ENCODE measurements at places on chromosomes 4 and X.

DNA sequence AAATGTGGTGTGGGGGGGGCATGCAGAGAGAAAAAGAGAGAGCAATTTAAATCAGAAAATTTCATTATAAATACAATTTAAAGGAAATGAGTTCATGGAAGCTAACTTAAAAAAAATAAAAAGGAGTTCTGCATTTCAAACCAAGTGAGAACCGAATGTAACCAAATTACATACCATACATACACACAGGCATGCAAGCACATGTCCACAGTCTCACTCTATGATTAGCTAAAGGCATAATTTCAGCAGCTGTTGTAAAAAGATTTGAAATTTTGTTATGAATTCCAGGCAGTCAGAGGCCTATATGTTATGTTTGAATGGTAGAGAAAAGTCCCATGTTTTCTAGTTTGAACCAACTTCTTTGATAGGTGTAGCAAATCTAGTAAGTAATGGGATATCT is 611.6 kb upstream of the ADGRL3 start:
- DNase-seq = no peak

GRCh38 chrX:6738518-6739470 is 203.9 kb upstream of the VCX3A start:
- DNase-seq = no peak

DNA sequence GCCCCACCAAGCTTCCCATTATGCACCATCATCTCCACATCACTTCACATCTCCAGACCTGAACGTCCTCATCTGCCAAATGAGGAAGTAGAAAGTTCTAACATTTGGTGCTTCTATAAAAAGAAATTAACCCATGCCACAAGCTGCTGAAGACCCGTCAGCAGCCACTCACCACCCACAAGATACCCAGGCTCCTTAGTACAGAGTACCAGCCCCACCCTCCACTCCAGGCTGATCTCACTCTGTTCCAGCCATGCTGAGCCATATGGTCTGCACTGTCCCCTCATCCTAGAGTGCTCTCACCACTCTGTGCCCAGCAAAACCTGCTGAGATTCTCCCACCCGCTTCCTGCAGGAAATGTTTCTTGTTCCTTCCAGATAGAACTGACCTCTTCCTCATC is 240.8 kb upstream of the PPARGC1A start:
- DNase-seq = no peak

DNA sequence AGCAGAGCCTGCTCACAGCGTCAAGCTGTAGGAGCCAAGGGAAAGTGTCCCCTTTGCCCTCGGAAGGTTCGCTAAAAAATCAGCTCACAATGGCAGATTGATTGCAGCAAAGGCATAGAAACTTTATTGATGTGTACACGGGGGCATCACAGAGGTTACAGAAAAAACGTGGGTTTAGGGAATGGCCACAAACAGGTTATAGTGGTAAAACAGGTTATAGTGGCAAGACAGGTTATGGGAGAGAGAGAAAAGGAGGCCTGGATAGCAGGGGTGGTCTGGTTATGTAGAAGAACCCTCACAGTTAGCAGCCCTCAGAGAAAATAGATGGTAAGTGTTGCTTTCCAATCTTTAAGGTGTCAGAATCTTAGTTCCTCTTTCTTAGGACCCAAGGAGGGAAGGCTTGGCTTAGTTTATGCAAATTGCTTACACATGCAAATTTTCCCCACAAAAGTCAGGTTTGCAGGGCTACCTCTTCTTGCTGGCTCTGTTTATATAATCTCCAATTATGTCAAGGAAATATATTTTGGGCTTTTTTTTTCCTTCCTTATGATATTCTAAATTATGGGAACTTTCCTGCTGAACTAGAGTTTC is 113.7 kb downstream of the BMP15 start:
- DNase-seq = no peak

DNA sequence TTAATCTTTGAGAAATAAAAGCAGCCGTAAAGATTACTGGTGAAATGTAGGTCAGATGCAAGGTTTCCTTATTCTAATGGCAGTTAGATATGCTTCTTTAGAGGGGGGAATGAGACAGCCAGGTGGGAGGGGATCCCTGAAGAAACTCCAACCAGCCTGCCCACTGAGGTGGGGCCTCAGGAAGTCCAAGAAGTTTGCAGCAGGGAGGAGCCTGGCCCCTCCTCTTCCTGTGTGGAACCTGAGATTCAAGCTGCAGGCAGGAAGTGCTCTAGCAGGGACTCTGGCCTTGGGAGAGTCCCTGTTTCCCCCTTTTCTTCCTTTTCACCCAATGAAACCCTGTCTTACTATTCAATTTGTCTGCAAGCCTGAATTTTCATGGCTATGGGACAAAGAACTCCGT is 101.4 kb upstream of the SLITRK2 start:
- DNase-seq = no peak

GRCh38 chr4:26863512-26863911 is 2.9 kb downstream of the STIM2 start:
- DNase-seq = no peak

All from vagina (tissue), 2 donors.